ENCODE measurements at places on chromosomes 13 and 19.

DNA sequence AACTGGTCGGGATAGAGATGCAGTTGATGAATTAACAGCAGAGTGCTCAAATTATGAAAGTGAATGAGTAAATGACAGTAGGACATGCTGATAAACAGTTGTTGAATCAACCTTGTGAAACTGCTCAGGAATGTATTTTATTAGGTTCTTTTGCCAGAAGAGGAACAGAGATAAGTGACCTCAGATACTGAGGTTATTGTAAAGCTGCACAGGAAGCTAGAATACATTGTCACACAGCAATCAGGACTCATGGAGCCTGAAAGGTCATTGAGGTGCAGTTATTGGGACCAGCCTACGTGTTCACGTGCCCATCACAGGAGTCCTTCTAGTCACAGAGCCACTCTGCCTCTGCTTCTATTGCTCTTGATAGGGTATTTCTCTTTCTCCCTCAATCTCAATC, 47.5 kb upstream of the MED4 start:
- DNase-seq: peak; percentile 34

GRCh38 chr19:45161738-45162607, 1.2 kb upstream of the NKPD1 start:
- DNase-seq: no peak

- no peak for DNase-seq
Observed at GRCh38 chr19:9296336-9296735, 13.3 kb downstream of the ZNF699 start.

GRCh38 chr19:4241824-4242430, 5.0 kb upstream of the YJU2 start:
- DNase-seq: no peak

DNA sequence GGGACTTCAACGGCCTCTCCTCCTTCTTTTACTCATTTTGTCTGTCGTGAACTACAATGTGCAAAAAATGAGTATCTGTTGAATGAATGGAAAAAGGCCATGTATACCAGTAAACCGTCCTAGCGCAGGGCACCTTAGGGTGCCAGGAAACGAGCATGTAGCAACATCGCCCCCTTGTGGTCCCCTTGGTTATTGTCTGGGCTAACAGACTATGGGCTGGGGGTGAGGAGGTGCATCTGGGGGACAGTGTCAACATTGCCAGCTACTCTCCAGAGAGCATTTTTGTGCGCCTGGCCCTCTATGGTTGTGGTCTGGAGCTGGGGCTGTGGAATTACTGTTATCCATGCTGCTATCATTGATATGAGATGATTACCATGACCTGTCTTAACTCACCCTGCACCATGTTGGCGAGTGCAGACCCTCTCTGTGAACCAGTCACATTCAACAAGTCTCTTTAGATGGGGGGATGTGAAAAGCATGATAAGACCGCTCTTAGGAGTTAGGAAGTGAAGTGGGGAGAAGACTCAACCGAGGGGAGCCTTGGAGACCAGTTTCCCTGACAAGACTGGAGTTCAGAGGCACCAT, 22.8 kb upstream of the SIGLEC11 start:
- peak; percentile 55 for DNase-seq

- no peak for DNase-seq
Observed at GRCh38 chr19:49845414-49845813, 5.5 kb upstream of the PTOV1 start.

- no peak for DNase-seq
Observed at GRCh38 chr19:24054044-24054935, 32.7 kb upstream of the ZNF254 start.

DNA sequence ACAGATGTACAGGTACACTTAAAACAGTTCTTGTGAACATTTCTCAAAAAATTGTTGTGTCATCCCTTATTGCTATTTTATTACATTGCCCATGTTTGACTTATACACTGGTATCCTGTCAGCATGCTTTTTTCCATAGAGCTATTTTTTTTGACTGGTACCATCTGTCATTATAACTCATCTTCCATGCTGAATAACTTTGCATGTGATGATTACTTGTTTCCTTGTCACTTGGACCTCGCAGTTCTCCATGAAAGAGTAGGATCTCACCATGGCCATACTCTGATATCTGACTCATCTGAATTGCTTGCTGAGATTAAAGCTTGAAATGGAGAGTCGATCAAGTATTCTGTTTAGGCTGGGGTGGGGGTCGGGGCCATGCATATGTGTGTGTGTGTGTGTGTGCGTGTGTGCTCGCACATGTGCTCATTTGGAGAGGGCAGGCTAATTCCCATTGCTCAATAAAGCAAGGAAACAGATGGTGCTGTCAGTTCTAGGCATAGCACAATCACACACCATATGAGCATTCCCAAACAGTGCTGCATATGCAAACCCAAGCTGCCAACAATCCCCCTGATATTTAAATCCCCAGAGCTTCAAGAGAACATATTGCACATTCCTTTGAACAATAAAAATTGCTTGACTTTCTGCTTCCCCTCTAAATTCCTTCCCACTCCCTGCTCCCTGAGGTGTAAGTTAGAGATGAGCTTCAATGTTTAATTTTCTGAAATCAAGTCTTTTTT, 62.9 kb downstream of the NHLRC3 start:
- DNase-seq: no peak

DNA sequence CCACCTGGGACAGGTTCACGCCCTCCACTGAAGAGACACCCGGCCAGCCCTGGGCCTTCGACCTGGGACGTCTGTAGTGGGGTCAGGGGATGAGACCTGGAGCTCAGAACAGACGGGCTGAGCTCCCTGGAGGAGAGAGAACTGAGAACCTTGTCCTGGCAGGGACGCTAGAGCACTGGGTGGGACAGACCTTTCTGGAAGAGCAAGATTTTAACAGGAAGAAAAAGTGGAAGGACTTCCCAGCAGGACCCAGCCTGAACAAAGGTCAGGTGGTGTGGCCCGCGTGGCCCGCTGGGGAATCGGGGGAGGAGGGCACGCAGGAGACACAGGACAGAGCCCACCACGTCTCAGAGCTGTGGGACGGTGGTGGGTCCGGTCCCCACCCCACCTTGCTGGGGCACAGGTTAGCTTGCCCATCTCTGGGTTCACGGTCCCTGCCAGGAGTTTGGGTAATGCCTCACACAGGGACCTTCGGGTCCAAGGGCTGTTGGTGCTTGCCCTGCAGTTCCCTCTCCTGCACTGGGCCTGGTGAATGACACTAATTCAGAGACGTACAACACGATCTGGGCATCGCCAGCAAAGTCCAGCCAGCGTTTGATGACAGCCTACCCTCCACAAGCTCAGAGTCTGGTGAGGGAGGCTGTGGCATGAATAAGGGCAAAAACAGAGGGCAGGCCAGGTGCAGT, 1.2 kb upstream of the EFNA2 start:
- no peak for DNase-seq

DNA sequence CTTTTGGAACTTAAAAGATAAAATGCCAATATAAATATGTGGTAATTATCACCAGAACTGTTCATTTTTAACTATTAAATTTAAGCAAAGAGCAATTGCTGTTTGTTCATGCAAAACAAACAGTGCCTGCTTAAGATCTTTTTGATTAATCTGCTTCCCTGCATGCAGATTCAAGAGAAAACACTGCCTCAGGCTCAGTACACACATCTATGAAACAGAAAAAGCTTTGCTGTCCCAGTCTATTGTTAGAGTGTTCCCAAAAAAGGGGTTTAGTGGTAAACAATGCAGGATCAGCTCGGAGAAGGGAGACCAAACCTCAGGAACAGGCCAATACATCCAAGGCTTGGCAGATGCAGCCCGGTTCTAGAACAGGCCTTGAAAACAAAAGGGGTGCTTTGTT, 49.3 kb upstream of the TDRD3 start:
- DNase-seq: no peak

DNA sequence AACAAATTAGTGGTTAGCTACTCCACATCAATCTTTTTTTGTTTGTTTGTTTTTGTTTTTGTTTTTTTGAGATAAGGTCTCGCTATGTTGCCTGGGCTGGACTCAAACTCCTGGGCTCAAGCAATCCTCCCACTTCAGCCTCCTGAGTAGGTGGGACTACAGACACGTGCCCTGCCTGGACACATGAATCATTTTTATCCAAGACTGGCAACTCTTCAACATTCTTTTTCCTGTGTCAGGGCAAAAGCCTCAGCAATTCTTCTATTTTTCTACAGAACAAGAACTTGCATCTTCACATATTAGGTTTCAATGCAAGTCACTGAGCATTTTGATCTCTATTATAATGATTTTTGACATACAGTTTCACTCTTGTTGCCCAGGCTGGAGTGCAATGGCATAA, 76.8 kb upstream of the LRCH1 start:
- DNase-seq: no peak

- DNase-seq: no peak
Observed at GRCh38 chr13:110680852-110681251, 25.1 kb downstream of the CARS2 start.

- DNase-seq: no peak
Observed at GRCh38 chr19:33250500-33250899, 24.9 kb upstream of the SLC7A10 start.

DNA sequence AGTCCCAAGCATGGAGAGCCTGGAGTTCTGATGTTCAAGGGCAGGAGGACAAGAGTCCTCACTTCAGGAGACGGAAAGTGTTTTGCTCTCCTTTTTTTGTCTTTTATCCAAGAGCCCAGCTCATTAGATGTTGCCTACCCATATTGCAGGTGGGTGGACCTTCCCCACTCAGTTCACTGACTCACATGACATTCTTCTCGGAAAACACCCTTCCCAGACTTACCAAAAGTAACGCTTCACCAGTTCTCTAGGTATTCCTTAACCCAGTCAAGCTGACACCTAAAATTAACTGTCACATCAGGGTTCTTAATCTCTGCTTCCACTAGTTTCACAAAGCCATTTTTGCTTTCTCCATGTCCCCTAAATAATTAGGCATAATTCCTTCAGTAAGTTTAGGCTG, 2215.4 kb upstream of the PCDH20 start:
- no peak for DNase-seq

Measured in stimulated activated naive B cell treated with anti-CD40 and anti-IgM and Interleukin-4, amounts not matched to agents 10 μg/mL and 1 μg/mL and 100 μg/mL, for 72 hours (primary cell).